Psoas muscle (tissue), 8 donors: ENCODE measurements at places on chromosomes 4 and X. TPM values are rescaled to one million over a fixed set of nuclear protein-coding genes. Genes with fewer than 3 reads are reported as not detected.

DNA sequence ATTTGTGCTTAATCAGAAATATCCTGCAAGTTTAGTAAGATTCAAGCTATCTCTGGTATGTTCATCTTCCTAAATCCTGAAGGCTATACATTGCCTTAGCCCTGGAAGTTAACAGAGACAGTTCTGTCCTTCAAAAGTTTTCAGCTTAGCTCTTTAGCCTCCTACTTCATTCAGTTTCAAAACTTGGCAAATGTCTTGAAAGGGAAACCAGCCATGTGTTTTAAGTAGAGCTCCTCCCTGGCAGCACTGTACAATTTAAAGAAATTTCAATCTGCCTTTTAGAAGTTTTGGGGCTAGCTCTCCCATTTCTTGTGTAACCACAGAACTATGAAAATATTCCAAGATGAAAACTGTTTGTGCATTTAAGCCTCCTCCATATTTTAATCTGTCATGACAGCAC, 47.0 kb downstream of the FANCB start:
- DNase-seq: no peak

GRCh38 chr4:150820409-150820808, 194.7 kb downstream of the LRBA start:
- DNase-seq: no peak

- no peak for DNase-seq
Observed at GRCh38 chrX:111402344-111402743, 9.6 kb downstream of the DCX start.

DNA sequence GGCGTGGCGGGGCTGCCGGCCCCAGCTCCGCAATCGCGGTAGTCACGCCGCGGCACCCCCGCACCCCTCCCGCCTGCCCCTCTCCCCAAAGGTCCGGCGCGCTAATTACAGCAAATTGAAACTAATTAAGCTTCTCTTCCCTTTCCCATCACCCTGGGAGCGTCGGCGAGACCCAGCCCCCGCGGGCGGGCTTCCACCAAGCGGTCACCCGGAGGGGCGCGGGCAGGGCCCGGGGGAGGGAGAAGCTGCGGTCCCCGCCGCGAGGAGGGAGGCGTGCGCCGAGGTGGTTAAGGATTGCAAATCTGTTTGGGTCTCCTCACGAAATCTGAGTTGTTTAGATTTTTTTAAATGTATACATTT, 13.1 kb downstream of the ARX start:
- DNase-seq: no peak

PABPC5 gene
- total RNA-seq: 1.5 TPM
